CD4-positive, alpha-beta T cell treated with Interleukin-17A for 4 hours (primary cell): ENCODE measurements at places on chromosomes 6 and 20.

DNA sequence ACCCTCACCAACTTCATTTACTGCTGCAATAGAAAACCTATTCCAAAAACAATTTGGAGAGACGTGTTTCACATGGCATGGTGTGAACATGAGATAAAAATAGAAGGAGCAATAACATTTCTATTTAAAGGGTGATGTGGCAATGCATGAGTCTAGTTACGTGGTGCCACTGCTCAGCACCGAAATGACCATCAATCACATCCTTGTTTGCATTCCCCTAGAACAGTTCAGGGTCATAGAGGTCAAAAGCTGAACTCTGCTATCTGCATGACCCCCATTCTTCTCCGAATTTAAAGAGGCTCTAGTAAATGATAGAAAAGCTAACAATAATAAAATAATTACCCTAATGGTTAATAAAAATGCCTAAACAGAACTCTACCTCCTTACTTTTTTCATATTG, 29.5 kb downstream of the ROS1 start:
- DNase-seq: no peak

DNA sequence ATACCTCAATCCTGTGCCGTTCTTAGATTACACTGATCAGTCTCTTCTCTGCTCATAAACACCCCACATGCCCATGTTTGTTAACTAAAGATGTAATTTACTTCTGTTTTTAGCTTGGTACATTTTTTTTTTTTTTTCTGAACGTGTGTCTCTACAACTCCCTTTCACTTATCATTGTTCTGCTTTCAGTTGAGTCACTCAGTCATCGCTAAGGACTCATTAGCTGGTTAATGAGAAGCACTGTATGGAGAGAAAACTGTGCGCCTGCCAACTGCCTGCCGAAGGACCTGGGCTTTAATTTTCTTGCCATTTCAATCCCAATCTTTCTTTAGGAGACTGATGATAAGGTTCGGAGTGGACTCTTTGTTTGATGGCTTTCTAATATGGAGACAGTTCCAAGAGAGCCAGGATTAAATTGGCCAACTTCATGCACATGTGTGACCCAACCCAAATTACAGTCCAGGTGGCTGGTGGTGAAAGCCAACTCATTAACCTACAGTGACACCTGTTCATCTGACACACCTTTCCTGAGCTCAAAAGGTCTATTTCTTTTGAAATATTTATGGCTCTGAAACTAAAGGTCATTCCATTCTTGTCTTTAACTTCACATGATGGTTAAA, 334.1 kb downstream of the BCKDHB start:
- no peak for DNase-seq

DNA sequence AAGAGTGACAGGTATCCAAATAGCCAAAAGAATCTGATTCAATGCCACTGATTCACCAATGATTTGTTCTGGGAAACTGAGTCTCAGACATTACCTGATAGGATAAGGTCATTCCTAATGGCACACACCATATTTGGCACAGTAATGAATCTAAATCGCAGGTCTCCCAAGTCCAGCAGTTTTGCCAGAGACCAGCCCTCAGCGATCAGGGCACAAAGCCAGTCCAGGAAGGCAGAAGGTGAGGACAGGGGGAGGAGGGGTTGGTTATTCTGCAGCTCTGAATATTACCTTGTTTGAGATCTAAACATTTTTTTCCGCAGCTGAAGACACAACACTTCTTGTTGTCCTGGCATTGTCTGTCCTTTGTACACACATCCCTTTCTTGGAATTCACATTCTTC, 1.9 kb downstream of the EPPIN start:
- DNase-seq: no peak

GRCh38 chr6:7773322-7773721, 47.4 kb downstream of the BMP6 start:
- no peak for DNase-seq

GRCh38 chr6:54602591-54602990, 244.0 kb upstream of the FAM83B start:
- DNase-seq: no peak

GRCh38 chr6:145380186-145380585, 355.1 kb downstream of the EPM2A start:
- DNase-seq: no peak

GRCh38 chr6:157760137-157760536, 62.9 kb upstream of the SNX9 start:
- DNase-seq: no peak
